ENCODE measurements at places on chromosomes 3 and 15.

DNA sequence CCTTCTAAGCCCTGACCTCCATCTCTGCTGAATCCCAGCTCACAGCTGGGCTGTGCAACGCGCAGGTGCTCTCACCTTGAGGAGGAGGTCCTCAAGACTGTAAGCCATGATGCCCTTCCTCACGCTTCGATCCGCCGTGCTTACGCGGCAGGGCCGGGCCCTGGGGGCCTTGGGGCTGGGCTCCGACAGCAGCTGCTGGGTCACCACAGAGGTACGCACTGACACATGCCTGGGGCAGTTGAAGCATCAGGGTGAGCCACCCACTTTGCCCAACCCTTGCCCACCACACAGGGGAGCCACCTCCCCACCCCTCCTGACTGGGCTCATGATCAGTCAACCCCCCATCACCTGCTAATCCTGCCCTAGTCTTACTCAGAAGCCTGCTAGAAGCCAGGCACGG lies 3.1 kb downstream of the CIDEC start:
- no peak for DNase-seq

DNA sequence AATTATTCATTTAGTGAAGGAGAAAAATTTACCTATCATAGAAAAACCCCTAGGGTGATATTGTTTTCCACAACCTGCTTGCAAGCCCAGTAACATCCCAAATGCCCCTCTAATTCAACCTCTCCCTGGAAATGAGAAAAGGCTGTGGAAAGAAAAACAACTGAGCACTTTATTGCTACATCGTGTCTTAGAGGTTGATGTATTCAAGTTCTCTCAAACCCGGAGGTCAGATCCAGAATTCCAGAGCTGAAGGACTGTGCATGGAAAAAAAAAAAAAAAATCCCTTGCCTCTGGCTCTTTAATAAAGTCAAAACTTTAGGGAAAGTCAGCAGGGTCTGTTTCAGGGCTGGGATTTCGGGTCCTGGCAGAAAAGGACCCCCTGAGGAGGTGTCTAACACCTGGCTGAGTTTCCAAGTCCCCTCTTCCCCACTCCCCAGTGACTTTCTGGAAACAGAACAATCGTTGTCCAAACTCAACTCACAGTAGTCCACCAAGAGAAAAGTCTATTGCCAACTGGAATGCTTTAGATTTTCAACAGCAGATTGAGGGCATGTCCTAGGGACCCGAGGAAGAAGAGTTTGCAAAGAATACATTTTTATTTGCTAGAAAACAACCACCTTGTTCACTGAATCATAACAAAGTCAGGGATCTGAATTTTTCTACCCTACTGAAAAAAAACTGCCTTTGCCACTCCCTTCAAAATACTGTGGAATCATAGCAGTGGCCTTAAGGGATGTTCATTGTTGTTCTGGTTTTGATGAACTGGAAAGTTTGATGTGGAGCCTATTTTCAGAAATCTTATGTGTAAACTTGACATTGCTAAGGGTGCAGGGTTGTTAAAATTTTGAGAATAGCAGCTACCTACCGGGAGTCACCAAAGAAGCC lies 207.5 kb upstream of the ADAMTS9 start:
- no peak for DNase-seq

DNA sequence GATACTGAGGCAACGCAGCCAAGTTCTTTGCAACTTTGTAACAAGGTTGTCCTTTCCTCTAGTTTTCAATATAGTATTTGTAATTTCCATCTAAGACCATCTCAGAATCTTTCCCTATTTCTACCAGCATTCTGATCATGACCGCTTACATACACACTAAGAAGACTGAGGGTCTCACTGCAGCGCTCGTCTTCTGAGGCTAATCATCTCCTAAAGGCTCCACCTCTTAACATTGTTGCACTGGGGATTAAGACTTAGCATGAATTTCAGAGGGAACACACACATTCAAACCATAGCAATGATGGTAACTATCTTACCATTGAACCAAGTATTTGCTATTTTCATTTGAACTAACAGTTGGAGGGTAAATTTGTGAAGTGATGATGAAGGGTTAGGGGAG lies 463.3 kb upstream of the CCDC54 start:
- DNase-seq = no peak

- peak; percentile 65 for DNase-seq
These were observed 10.6 kb downstream of the FSTL1 start for GRCh38 chr3:120440001-120440703.

- DNase-seq = no peak
These were observed 4.0 kb downstream of the HES1 start for GRCh38 chr3:194139814-194140391.

DNA sequence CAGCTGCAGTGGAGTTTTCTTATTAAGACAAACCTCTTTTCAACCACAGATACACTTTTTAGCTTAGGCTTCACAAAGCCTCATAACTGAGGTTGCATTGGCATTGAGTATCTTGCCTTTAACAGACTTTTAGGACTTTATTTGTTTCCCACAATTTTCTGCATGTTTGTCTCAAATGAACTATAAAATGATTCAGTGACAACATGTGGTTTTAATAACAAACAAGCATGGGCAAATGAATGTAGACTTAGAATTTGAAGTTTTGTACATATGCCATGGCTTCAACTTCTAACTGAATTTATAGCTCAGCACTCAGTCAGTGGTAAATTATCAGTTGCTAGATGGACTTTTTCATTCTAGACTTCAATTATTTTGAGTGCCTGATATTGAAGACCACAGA lies 101.6 kb downstream of the SLC25A26 start:
- DNase-seq = no peak

GRCh38 chr3:27289769-27290413 lies 79.3 kb downstream of the NEK10 start:
- DNase-seq = no peak

Data from ascending aorta (tissue), 2 donors.